ENCODE measurements at places on chromosomes 7 and 10.

DNA sequence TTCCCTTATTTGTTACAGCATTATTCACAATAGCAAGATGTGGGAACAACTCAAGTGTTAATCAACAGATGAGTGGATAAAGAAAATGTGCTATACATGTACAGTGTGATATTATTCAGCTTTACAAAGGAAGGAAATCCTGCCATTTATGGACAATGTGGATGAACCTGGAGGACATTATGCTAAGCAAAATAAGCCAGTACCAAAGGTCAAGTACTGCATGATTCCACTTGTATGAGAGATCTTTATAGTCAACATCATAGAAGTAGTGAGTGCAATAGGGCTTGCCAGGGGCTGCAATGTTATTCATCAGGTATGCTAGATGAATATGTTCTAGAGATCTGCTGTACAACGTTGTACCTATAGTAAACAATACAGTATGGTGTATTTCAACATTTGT, 138.5 kb upstream of the AGR3 start:
- DNase-seq, result no peak

DNA sequence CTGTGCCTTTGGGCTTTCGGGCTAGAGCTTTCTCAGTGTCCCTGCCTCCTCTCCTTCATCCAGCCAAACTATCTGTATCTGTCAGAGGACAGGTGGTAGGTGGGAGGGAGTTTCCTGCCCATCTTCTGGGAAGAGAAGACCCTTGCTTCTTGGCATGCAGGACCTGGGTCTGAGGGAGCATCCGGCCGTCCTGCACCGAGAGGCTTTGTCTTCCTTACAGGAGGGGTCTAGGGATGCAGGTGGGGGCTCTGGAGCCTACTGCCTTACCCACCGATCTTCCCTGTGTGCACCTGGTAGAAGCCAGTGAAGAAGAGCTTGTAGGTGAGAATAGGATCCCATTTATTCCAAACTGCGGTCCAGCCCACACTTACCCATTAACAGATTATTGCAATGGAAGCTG, 5.8 kb upstream of the KLF6 start:
- DNase-seq, result no peak

GRCh38 chr7:134720091-134720935, 59.1 kb upstream of the CALD1 start:
- no peak for DNase-seq

GRCh38 chr7:149610441-149611011, 112.9 kb upstream of the ZNF746 start:
- DNase-seq, result no peak

- no peak for DNase-seq
Measured at GRCh38 chr10:24341371-24341770, 132.4 kb downstream of the KIAA1217 start.

DNA sequence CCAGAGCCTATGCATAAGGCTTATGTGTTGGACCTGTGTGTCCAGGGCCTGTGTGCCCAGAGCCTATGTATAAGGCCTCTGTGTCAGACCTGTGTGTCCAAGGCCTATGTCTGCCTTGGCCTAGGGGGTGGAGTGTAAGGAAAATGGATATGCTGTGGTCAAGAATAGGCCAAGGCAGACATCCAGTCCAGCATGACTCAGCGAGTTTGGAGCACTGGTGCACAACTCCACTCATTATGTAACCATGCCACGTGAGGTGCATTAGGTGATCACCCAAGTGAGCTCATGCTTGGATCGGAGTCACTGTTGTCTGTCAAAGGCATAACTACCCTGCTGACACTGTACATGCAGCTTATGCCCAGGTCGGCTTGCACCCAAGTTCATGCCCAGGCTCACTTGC, 238.9 kb downstream of the CACNA2D1 start:
- no peak for DNase-seq
